Endodermal cell (in vitro differentiated cells): ENCODE measurements at places on chromosomes 2 and 18. TPM values are rescaled to one million over a fixed set of nuclear protein-coding genes. Genes with fewer than 3 reads are reported as not detected.

DNA sequence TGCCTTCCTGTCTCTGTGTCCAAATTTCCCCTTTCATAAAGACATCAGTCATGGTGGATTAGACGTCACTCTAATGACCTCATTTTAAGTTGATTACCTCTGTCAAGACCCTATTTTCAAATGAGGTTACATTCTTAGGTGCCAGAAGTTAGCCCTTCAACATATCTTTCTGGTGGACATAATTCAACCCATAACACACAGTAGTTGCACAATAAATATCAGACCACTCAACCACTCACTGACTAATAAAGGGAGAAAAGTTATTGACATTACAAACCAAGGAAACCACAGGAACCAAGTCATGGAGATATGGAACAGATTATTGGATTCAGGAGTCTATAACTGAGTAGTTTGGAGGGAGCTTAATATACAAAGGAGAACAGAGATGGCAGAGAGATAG is 377.4 kb upstream of the ACVR2A start:
- DNase-seq, result no peak
- H3K27me3 ChIP-seq, result no peaks in the 10 kb centered on the region
- H3K27ac ChIP-seq, result no peak overlapping the region
- H3K4me1 ChIP-seq, result peaks cover 19% of the 10 kb centered on the region

- no peak for DNase-seq
- H3K4me1 ChIP-seq, result peaks cover 4% of the 10 kb centered on the region
- no peak overlapping the region for H3K4me3 ChIP-seq
- H3K27me3 ChIP-seq, result no peaks in the 10 kb centered on the region
- H3K36me3 ChIP-seq, result peaks cover 14% of the 10 kb centered on the region
Observed at GRCh38 chr18:34787931-34788532, 77.9 kb downstream of the DTNA start.

DNA sequence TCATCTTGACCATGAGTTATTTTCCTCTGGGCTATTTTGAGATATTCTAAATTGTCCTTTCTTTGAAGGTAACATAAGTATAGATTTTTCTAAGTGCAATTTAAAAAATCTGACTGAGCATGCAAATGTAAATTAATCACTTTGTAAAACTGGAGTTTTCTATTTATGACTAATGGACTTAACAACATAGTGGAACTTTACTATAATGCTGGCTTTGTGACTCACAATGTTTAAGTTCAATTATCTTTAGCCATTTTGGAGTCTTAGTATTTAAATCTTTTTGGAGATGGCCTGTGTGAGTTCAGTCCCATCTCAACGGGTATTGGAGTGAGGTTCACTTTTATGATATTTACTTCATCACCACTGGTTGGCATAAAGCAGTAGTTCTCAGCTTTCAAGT is 35.2 kb upstream of the NOSTRIN start:
- H3K27me3 ChIP-seq, result no peaks in the 10 kb centered on the region
- H3K27ac ChIP-seq, result no peak overlapping the region
- no peak for DNase-seq
- H3K4me1 ChIP-seq, result no peaks in the 10 kb centered on the region

EFR3B gene
- total RNA-seq, result 5.8 to 12.5 TPM (median 11.8 TPM) in 3 replicates

CNGA3 gene
- 0.16 and 0.33 TPM in 2 replicates for total RNA-seq

TANK gene
- total RNA-seq, result 23.9 and 33.2 TPM in 2 replicates

MARCHF4 gene
- 0.86 and 1.0 TPM in 2 replicates for total RNA-seq
